Stimulated activated CD4-positive, alpha-beta T cell treated with anti-CD3 and anti-CD28 coated beads, TNF-alpha, amount 100 ng/mL, for 4 hours (primary cell): ENCODE measurements at places on chromosomes 1 and 21.

DNA sequence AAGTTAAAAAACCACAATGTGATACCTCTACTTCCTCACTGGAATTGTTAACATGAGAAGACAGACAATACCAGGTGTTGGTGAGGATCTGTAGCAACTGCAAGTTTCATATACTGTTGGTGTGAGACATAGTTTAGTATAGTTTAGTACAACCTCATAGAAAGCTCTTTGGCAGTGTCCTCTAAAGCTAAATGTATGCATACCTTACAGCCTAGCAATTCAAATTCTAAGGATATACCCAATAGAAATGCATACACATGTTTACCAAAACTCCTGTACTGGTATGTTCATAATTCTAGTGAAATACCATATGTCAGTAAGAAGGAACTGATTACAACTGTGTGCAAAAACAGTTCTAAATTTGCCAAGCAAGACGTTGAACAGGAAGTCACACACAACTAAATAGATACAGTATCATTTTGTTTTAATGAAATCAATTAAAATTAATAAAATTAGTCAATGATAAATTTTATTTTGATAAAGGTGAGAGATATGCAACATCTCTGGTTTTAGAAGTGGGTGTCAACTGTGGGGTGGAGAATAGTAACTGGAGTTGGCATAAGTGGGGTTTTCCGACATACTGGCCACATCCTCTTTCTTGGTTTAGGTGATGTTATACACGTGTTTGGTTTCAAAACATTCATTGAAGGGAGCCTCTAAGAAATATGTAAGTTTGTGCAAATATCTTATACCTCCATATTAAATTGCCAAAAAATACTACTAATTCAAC is 450.7 kb downstream of the PTPRC start:
- DNase-seq = peak; percentile 11

- DNase-seq = no peak
Measured at GRCh38 chr1:234281826-234282489, 91.3 kb upstream of the COA6 start.

- DNase-seq = no peak
Measured at GRCh38 chr1:6409053-6409452, 10.7 kb downstream of the HES2 start.

DNA sequence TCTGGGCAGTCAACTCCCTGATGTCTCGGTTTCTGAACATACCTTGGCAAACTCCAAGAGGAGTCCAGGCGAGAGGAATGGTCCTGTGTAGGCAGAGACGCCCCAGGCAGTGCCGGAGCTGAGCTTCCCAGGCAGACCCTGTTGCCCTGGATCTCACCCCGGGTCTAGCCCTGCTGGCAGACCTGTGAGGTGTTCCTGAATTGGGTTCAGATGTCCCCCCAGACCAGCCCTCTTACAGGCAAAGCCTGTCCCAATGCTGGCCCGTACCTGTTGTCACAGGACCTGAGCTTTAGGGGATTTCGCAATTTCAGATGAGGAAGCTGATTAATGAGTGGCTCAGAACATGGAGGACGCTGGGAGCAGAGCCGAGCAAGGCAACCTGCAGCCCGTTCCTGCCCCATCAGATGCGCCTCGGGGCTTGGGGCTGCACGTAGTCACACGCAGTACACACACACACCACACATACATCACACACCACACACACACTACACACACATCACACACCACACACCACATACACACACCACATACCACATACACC is 38.5 kb upstream of the PDE9A start:
- peak; percentile 23 for DNase-seq

- no peak for DNase-seq
Measured at GRCh38 chr1:102891868-102892625, 216.3 kb downstream of the COL11A1 start.

DNA sequence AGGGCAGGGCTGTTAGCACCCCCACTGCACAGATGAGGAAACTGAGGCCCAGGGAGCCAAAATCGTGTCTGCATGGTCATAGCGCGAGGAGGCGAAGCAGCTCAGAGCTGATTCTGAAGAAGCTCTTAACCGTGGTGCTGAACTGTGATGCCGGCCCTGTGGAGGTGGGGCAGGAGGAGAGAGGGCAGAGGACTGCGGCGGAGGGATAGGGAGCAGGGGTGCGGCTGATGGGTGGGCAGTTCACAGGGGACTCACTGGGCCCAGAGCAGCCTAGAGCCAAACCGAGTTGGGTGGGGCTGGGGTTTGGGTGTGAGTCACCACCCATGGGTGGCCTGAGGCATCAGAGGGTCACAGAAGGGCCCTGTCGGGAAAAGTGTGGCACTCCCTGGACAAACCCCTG is 74.7 kb downstream of the RAP1GAP start:
- no peak for DNase-seq

DNA sequence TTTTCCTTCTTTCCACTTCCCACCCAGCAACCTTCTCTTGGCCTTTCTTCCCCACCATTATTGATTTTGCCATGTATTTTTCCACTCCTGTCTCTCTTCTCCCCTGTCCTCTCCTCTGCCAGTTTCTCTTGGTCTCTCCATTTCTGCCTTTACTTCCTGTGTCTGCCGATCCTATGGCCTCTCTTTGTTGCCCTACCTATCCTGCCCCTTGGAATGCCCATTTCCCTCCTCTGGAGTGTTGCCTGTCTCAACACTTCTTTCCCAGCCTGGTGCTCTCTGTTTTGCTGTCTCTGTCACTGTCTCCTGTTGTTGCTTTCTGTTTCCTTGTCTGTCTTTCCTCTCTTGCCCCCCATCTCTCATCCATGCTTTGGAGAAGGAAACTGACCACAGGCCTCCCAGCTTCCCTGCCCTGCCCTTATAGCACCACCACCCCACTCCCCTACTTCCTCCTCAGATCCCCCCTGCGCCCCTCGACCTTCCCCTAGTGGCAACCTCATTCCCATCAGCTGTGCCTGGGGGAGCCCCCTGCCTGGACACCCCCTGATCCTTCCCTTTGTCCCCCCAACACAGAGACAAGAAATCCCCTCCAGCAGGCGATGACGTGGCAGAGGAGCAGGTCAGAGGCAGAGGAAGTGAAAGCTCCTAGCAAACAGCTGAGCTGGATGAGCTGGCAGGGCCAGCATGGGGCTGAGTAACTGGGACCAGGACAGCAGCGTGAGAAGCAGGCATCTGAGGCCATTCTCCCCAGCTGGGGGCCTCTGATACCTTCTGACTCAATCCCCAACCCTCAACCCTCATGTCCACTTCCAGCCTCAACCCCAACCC is 6.6 kb upstream of the ETV3L start:
- DNase-seq = no peak

DNA sequence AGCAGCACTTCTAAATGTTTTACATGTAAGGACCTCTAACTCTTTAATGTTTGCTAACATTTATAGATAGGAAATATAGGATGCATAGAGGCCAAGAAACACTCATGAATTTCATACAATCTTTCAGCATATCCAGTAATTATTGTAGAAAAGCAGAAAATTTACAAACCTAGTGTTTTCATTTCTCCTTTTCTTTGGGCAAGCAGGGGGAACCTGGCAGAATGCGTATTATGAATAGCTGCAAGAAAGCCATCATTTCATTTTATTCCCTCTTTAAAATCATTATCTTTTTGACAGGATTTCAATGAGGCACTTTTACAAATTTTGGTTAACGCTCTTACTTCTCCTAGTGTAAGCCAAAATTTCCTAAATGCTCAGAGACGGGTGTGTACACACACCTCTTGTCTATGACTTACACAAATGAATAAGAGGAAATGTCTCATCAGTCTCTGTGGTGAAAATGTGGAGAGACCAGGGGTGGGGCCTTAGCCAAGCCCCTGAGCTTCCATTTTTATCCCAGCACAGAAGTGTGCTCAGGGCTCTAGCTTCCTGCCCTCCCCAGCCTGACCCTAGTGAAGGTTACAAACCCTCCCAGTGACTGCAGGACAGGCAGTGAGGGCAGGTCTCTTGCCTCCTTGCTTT is 91.6 kb downstream of the LRRC8C start:
- DNase-seq = peak; percentile 46

DNA sequence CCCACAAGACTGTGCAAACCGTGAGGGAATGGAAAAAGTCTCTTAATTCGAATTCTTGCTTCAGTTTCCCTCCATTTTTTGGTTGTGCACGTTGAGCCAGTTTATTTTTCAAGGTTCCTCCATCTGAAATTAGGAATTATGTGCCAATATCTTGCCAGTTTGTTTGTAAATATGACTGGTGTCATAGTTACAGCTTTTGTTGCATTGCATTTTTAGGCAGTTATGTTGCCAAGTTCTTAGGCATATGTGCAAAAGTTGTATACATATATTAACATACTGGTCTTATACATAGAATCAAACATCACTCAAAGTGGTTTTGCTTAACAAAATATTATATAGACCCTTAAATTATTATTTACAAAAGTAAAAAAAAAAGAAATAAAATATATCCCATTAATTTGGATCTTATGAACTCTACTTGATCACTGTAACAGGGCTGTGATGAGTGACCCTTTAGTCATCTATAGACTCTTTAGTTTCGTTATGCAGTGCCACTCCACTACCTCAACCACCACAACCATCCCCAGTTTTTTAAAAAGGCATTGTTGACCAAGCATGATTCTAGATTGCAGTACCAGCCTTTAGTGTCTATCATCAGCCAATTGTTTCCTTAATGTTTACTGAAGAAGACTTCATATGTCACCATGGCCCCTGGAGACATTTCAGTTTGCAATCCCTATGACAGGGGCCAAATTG is 20.9 kb upstream of the DYNLT5 start:
- DNase-seq = no peak

DNA sequence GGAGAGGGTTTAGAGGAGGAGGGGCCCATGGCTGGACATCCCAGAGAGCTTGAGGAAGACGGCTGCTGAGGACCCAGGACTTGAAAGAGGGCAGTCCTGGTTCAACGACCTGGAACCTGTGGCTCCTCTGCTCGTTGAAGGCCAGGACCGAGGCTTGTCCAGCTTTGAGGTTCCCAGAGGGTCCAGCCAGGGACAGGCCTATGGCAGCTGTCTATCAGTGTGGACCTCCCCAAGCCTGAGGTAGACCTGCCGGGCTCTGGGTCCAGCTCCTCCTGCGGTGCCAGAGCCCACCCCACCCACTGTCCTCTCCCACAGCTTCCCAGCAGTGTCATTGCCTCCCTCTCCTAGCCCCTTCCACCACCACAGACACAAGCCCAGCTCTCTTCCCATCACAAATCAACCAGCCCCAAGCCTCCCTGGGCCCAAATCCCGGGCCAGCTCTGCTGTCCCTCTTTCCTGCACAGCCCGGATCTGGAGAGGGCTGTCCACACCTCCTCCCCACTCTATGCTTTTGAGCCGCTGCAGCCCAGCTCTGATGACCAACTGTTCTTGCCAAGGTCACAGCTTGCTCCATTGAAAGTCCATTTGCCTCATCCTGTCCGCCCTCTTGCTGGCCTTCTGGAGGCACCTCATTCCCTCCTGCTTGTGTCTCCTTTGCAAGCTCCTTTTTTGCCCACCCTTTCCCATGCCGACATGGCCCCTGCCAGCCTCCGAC is 48.7 kb upstream of the EDN2 start:
- no peak for DNase-seq

GRCh38 chr1:238764779-238765178 is 621.6 kb upstream of the CHRM3 start:
- no peak for DNase-seq

- DNase-seq = no peak
Measured at GRCh38 chr1:186194107-186194756, 180.8 kb downstream of the TPR start.

DNA sequence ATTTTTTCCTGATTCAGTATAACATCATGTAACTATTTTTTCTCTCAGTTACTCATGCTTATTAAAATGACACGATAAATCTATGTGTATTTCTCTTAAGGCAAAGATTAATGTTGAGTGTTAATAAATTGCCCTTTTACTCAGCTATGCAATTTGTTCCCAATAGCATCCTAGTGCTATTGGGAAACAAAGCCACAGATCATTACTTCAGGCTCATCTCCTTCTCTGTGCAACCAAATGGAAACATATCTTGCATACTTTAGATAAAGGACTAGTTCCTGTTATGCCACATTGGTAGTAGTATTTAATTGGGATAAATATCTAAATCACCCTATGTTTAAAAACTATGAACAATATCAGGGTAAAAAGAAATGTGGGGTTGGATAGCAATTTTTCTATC is 106.2 kb downstream of the PLPPR4 start:
- no peak for DNase-seq

DNA sequence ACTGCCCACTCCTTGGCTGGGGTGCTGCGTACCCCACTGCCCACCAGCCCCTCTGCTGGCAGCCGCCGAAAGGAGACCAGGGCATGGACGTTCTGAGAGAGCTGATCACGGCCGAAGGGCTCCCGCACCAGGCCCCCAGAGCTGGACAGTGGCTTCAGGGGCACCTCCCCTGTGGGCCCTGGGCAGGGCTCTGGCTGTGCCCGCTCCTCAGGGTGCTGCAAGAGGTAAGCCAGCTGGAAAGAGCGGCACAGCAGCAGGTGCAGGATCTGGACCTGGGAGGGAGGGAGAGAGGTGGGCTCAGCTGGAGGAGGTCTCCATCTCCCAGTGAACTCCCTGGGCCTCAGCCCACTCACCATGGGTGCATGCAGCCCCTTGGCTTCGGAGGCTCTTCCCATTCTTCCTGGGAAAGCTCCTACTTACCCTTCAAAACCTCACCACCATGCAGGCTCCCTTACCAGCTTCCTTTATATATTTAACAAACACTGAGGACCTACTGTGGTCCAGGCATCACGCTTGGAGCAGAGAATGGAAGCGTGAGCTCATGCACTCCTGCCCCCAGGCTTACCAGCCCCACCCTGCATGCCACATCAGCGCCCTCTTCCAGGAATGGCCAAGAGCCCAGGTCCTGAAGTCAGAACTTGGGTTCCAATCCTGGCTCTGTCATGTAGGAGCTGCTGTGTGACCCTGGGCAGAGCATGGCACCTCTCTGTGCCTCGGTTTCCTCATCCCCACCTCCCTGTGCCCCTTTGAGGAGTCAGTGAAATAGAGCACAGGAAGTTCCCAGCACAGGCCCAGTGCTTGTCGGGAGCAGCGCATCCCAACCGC is 6.8 kb upstream of the KIF17 start:
- no peak for DNase-seq

DNA sequence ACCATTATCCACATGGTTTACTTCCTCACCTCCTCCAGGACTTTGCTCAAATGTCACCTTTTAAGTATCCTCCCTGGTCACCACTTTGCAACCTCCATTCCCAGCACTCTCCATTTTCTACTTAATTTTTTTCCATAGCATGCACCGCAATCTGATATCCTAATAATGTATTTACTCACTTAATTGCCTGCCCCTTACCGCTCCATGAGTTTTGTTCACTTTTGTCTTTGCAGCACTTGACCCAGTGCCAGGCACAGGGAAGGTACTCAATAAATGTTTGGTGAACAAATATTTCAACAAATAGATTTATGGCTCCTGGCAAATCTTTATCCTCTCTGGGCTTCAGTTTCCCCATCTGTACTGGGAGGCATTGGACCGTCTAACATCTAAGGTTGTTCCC is 53.6 kb downstream of the UBE2T start:
- DNase-seq = no peak
